Stimulated activated CD4-positive, alpha-beta T cell treated with anti-CD3 and anti-CD28 coated beads, TNF-alpha, amount 100 ng/mL, for 48 hours (primary cell): ENCODE measurements at places on chromosomes 1 and 21.

- no peak for DNase-seq
Observed at GRCh38 chr1:61253059-61253735, 170.8 kb downstream of the NFIA start.

DNA sequence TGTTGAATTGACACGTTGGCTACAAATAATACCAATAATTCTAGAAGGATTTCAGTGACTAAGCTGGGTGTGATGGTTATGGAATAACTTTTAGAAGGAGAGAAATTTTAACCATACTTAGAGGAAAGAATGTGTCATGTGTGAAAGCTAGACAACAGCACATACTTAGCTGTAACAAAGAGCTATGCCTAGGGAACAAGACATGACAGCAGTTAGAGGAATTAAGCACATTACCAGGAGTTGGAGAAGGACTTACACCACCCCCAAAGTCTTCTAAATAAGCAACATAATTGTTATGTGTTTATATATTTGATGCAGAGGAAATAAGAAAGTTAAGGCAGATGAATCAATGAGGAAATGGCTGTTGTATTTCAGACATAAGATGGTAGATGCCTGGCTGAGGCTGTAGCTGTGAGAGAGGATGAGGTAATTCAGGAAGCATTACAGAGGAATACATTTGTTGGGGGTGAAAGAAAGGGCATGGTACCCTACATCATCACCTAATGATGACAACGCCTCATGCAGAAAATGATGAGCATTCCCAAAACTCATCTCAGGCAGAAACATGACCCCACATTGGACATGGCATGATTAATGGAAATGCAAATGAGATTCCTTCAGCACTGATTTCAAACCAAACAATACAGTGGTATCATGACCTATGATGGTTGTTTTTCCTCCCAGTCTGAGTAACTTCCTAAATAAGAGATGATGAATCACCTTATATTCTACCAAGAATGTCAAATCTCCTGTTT lies 211.5 kb downstream of the LHX8 start:
- DNase-seq = no peak

DNA sequence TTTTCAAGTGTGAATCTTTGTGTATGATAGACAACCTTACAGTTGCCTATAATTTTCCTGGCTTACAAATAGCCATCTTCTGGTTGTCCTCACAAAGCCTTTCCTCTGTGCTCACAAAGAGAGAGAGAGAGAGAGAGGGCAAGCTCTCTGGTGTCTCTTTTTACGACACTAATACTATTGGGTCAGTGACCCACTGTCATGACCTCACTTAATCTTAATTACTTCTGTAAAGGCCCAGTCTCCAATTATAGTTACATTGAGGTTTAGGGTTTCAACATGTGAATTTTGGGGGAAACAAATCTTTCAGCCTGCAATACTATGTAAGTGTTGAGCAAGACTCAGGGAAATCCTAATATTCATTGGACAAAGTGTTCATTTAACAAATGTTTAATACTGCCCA lies 167.4 kb upstream of the COL11A1 start:
- no peak for DNase-seq

- no peak for DNase-seq
Observed at GRCh38 chr1:109300650-109301151, 6.1 kb downstream of the MYBPHL start.
